NCI-H1930 (cell line): ENCODE measurements at places on chromosomes 4 and X.

DNA sequence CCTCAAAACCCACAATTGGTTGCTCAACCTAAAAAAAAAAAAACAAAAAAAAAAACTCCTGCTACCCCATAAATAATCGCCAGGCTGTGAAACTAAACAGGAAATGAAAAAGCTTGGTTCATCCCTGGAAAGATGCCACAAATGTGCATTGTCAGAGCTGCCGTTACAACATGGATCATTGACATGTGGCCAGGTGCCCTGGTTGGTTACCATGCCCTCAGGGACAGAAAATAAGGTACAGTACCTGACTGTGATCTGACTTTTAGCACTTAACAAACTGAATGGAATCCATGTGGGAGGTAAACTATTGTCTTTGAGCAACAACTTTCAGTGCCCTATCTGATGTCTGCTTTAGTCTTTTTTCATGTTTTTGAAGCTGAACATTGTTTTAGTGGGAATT lies 118.0 kb upstream of the RPL34 start:
- no peak for DNase-seq

GRCh38 chrX:42495139-42495538 lies 282.8 kb downstream of the PPP1R2C start:
- no peak for DNase-seq

DNA sequence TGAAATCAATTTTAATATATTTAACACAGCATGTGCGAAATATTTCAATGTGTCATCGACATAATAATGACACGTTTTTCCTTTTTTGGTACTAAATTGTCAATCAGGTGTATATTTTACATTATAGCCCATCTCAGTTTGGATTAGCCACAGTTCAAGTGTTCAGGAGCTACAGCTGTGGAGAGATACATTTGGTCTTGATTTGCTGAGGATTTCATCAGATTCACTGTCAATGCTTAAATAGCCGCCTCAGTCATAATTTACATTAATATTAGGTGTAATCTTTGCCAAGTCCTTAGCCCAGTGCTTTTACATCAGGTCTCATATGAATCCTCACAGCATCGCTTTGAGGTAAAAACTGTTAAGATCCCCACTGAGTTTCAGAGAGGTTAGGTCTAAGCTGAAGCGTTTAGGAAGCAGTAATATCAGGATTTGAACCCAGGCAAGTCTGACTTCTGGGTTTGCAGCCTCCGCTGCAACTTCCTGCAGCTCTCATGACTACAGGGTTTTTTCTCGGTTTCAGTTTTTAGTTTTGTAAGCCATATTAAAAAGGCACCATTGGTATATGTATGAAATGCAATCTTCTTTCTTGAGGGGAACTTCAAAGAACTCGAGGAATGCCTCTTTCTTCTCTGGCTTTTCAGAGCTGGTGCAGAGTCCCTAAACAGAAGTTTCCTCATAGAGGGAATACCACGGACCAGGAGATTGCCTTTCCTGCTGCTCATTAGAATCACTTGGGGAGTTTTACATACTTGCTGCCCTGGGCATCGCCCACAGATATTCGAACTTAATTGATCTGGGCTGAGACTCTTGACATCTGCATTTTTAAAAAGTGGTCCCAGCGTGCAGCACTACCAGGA lies 6.4 kb downstream of the MTM1 start:
- no peak for DNase-seq

DNA sequence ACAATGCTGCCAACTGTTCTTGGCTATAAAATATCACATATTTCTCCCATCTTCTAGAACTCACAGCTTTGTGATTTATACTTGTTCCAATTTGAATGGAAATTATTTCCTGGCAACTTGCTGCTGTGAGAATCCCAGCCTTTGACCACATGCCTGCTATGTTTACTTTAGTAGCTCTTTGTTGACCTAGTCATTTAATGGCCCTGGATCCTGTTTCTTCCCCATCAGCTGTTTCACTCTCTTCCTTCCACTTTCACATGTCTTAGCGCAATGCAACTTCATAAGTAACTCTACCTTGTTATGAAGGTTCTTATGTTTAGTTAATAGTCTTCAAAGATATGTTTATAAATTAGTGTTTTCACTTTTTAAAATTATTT lies 1973.6 kb upstream of the AGA start:
- DNase-seq, result no peak

GRCh38 chr4:26407476-26407875 lies 82.8 kb downstream of the CCKAR start:
- DNase-seq, result no peak

- no peak for DNase-seq
Observed at GRCh38 chr4:30717208-30718020, 2.8 kb upstream of the PCDH7 start.

DNA sequence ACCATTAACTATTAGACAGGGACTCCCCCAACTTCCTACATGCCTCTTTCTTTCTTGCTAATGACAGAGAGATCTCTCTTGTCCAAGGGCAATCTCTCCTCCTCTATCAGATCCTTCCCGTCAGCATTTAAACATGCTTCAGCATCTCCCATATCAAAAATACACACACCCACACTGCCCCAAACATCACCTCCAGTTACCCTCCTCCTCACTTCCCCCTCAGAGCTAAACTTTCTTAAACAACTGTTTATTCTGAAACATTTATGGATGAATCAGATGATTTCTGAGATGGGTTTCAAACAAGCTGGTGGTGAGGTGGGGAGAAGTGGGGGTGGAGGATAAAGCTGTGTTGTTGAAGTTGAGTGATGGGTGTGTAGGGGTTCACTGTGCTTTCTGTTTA lies 23.5 kb downstream of the USP46 start:
- DNase-seq, result no peak

- DNase-seq, result no peak
Observed at GRCh38 chr4:151469970-151470369, 61.0 kb downstream of the FHIP1A start.

DNA sequence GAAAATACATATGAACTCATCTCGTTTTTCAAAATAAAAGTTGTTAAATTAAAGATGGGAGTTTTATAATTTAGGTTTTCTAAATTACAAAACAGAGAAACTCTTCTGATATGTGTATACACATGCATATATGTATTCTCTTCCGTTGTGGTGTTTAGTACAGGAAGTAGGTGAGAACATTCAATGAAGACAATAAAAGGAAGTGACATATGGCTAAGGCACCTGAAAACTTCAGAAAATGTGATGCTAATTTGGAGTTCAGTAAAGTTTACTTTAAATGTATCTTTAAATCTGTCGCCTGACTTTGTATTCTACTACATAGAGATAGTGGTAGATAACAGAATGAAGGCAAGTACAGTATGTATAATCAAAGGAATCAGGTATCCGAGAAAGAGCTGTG lies 33.5 kb upstream of the ITM2A start:
- DNase-seq, result no peak

- no peak for DNase-seq
Observed at GRCh38 chr4:9988363-9988749, 32.9 kb downstream of the SLC2A9 start.

GRCh38 chr4:38284294-38285030 lies 324.3 kb downstream of the PTTG2 start:
- DNase-seq, result no peak

- DNase-seq, result no peak
Observed at GRCh38 chr4:123562994-123563750, 166.6 kb downstream of the SPRY1 start.

- no peak for DNase-seq
Observed at GRCh38 chrX:150621652-150622051, 53.2 kb downstream of the MTM1 start.

DNA sequence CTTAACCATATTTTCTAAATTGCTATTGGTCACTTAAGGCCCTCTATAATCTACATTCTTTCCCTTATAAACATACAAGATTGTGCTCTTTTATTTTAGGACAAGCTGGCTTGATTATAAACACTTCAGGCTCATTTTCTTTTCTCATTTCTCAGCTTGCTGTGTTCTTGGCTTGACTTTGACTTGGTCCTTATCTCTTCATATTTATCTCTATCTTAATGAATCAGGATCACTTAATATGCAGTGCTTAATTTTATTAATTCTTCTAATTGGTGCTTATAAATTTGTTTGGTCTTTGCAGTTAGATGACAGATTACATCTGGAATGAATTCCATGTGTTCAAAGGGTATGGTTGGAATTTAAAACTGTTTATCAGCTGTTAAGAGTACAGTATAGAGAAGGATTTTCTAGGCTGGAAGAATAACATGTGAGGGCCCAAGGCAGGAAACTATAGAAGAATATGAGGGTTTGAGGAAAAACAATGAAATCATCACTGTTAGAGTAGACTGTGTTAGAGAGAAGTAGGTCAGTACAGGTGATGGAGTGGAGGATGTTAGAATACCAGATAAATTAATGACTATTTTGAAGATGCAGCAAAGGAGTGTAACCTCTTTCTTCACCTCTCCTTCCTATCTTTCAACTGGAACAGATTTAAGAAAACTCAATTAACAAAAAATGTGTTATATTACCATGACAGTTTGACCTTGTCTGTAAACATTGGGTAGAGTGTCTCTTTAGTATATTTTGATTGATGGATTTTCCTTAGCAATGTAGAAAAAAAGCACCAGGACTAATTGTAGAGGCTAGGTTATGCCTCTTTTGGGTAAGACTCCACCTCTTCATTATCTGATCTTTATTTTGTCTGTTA lies 169.6 kb downstream of the RAPGEF2 start:
- DNase-seq, result no peak

GRCh38 chr4:912548-913279 lies 19.4 kb downstream of the GAK start:
- DNase-seq, result no peak

- no peak for DNase-seq
Observed at GRCh38 chrX:17931855-17932254, 70.8 kb upstream of the RAI2 start.

DNA sequence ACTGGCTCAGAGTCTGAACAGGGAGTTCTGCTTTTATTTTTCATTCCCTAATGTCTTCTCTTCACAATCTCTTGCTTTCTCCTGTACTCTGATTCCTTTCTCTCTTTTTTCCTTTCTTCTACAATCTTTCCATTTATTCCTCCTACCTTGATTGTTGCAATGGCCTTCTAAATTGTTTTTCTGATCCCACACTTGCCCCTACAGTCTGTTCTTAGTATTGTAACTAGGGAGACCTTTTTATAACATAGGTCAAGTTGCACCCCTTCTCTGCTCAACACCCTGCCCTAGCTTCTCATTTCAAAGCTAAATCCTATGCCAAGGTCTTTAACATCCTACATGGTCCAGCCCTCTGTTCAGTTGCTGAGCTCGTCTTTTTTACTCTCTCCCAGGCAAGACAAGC lies 277.9 kb downstream of the GBA3 start:
- no peak for DNase-seq

GRCh38 chr4:141636082-141636770 lies at the start of gene IL15:
Gene IL15, plus strand, starts transcription at chr4:141636583. Its CDS starts 82,882 bp downstream, at chr4:141719465.
- no peak for DNase-seq

- no peak for DNase-seq
Observed at GRCh38 chr4:184385705-184386141, 88.6 kb downstream of the IRF2 start.

DNA sequence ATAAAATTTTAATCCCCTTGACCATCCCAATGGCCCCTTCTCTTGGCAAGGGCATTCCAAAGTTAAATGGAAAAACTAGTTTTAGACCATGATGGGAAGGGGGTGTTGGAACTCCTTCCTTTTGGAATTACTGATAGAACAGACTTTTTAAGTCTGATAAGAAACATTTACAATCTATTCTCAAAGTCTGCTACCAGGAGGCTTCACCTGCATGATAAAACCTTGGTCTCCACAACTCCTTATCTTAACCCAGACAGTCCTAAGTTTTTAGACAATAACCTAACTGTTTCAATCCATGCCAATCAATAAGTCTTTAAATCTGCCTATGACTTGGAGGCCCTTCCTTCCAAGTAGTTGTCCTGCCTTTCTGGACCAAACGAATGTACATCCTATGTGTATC lies 63.9 kb upstream of the PGRMC2 start:
- DNase-seq, result no peak

GRCh38 chr4:165855191-165855590 lies 17.8 kb upstream of the TLL1 start:
- DNase-seq, result no peak

GRCh38 chr4:53424280-53424679 lies 46.8 kb downstream of the FIP1L1 start:
- no peak for DNase-seq
